ENCODE measurements at places on chromosomes 4 and X.

DNA sequence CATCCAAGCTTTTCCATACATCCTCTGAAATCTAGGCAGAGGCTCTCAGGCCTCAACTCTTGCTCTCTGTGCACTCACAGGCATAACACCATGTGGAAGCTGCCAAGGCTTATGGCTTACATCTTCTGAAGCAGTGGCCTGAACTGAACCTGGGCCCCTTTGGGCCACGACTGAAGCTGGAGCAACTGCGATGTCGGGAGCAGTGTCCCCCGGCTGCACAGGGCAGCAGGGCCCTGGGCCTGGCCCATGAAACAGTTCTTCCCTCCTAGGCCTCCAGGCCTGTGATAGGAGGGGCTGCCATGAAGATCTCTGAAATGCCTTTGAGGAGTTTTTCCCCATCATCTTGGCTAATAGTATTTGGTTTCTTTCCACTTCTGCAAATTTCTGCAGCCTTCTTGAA is 39.2 kb downstream of the PRRG1 start:
- DNase-seq, result no peak

- DNase-seq, result no peak
Measured at GRCh38 chr4:19883841-19884240, 367.9 kb upstream of the SLIT2 start.

GRCh38 chrX:55523356-55523755 is 33.7 kb upstream of the USP51 start:
- no peak for DNase-seq

- no peak for DNase-seq
Measured at GRCh38 chr4:72286185-72286584, 254.4 kb downstream of the NPFFR2 start.

- no peak for DNase-seq
Measured at GRCh38 chrX:5086388-5086787, 1142.3 kb downstream of the NLGN4X start.

DNA sequence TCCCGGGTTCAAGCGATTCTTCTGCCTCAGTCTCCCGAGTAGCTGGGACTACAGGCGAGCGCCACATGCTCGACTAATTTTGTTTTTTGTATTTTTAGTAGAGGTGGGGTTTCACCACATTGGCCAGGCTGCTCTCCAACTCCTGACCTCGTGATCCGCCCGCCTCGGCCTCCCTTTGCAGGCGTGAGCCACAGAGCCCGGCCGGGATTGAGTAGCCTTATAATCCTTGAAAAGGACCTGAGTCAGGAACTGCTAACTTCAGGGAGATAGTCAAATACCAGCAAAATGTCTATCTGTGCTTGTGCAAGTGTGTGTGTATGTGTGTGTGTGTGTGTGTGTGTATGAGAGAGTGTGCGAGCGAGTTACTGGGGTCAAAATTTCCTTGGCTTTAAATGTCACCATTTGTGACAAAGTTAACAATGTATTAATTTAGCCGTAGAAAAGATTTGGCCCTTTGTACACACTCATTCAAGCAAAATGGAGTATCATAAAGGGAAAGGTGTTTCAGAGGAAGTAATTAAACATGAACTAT is 1.8 kb upstream of the KDM6A start:
- DNase-seq, result no peak

DNA sequence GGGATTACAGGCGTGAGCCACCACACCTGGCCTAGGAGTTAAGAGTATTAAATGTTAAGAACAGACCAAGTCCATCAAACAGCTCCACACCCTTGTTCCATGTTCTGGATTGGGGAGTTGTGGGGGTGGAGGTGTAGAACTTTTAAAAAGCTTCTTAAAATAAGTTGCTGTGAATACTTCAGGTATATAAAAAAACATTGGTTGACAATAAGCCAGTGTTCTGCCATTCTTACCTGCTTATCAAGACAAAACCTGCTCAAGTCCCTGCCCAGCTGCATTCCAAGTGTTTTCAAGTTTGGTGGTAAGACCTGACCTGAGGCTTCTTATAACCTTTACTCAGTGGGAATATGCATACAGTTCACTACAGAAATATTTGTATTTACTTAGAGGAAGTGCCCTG is 6.4 kb downstream of the RBM3 start:
- no peak for DNase-seq

GRCh38 chr4:8702516-8703400 is 110.2 kb downstream of the CPZ start:
- DNase-seq, result no peak

DNA sequence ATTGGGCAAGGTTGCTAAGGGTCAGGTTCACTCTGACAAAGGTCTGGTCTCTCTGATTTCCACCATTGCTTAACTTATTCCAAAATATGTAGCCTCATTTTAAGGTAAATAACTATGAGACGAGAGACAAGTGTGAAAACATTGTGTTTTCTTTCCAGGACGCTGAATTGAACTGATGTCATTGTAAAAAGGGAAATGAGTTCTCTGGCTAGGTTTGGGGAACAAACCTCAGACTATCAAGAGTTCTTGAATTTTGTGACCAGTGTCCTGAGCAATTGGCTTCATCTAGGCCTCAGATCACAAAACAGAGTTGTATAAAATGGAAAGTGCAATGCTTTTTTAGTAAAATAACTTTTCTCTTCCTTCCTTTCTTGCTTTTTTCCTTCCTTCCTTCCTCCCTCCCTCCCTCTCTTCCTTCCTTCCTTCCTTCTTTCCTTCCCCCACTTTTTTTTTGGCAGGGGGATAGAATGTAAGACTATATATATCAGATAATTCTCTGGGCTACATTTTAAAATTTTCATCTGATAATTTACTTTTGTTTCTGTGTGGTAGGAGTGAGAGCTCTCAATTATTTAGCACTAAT is 30.8 kb upstream of the CXCL8 start:
- no peak for DNase-seq

DNA sequence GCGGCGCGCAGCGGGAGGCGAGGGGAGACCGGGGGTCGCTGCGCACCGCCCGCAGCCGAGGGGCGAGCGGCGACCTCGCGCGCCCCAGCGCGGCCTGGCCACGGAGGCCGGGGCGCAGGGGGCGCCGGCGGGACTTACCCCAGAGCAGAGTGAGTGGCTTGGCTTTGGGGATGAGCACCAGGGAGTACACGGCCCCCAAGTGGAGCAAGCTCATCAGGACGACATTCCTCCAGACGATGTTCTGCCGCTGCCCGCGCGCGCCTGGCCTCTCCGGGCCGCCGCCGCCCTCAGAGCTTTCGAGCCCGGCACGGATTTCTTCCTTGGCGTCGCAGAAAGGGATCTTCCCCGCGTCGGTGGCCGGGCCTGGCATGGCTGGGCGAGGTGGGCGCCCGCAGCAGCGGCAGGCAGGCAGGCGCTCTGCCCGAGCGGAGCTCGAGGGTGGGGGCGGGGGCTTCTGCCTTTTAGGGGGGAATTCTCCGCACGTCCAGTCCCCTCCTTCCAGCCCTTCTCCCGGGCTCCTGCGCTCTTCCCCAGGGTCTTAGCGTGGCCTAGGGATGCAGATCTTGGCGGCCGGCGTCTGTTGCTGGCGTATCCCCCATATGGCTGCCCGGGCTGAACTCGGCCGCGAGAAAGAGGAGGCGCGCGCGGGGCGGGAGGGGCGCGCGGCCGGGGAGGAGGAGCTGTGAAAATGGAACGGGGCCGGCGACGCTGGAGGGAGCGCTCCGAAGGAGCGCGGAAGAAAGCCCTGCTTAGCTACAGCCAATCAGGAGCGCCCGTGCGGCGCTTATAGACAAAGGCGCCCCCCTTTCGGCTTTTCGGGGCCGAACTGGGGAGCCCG is at the start of gene SCD5:
Gene SCD5 (minus strand): TSS at position 629 of the 838 bp plus-strand sequence. CDS start 259 bp downstream, at position 370.
- peak; percentile 44 for DNase-seq

DNA sequence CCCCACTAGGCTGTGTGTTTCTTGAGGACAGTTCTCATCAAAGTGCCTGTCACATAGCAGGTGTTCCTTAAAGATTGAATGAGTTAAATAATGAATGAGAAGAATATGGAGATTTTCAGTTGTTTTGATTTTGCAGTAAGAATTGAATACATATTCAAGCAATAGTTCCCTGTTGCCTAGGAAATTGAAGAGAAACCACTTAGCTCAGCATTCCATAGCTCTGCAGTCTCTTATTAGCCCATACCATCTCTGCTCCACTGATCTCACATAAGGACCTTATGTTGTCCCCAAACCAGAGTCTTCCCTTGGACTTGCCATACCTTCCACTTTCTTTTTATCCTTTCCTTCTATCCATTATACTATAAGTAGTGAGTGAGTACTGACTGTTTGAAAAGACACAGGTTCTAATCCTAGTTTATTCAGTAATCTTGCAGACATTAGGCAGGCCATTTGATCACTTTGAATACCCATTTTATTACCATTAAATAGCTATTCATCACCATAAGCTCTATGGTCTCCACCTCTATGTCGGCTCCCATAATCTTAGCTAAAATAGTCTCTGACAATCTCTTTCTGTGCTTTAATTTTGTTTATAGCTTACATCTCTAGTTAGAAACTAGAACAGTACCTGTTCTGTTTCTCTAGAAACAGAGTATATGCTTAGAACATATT is 1059.6 kb upstream of the SLIT2 start:
- no peak for DNase-seq

GRCh38 chr4:25667931-25668557 is 12.4 kb downstream of the SLC34A2 start:
- DNase-seq, result no peak

- DNase-seq, result no peak
Measured at GRCh38 chrX:43557792-43558191, 98.3 kb upstream of the MAOA start.

DNA sequence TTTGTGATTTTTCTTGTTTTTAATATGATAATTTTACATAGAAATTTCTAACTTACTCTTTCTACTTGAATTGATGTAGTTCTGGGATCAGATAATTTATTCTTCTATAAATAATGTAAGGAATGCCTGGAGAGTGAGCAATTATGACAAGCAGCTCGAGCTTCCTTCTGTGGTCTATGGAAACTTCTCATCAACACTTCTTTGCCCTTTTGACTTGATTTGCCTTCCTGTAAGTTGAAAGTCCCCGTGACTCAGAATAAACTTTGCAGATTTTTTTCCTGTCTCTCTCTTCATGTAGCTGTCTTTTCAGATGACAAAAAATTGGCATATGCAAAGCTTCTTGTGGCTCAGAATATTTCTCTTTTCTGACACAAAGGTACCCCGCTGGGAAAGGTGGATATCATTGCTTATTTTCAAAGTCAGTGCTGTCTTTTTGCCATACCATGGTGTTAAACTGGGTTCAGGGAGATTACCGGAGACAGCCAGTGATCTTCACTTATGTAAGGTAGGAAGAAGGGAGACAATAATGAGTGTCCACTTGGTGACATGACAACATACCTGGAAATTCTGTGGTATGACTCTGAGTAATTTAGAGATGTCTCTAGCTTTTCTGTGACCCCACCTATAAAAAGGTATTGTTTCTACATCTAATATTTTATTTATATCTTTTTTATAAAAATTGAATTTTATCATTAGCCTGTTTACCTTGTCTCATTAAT is 278.6 kb upstream of the GNPDA2 start:
- no peak for DNase-seq

DNA sequence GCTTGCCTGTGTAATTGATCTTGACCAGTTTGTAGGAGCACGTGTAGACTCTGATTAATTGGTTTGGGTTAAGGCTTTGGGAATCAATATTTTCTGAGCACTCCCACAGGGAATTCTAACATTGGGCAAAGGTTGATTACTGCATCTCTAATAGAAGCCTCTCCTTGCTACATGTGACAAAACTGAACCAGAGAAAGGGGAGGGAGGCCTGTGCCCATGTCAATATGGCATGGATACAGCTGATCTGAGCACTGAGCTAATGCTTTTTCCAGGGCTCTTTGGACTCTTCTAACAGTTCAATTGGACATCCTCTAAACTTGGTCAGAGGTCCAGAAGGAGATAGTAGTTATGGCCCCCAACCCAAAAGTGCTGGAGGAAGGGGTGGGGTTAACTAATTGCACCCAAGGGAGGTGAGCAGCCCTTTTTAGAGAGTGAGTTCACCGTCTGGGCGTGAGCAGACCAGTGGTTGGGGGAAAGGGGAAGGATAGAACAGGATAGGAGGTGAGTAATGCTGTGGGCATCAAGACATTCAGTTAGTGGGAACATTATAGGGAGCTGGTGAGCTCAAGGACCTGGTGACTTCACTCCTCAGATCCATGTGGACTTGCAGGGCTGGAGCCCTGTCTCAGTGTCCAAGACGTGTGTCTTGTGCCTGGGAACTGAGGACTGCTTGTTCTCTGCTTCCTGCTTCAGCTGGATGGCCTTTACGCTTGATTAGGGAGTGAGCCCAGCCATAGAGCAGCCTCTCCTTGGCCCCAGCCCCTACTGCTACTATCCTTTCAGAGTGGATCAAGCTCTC is 22.8 kb downstream of the MSN start:
- DNase-seq, result no peak

DNA sequence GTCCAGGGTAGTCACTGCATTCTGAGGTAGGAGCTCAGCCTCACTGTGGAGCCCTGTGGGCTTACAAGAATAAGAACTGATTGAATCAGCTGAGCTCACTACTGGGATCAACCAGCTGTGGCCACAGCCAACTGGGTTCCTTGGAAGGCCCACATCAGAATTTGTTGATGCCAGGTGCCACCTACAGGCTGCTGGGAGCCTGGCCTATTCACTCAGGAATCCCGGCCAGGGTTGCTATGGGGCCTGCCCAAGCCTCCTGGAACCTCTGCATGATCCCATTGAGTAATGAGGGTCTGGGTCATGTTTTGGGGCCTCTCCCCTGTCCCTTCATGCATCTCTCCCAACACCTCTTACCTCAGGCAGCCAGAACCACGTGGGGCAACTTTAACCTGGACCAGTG is 53.9 kb upstream of the KIAA1210 start:
- DNase-seq, result no peak

- no peak for DNase-seq
Measured at GRCh38 chr4:39715788-39716187, 17.9 kb downstream of the UBE2K start.

DNA sequence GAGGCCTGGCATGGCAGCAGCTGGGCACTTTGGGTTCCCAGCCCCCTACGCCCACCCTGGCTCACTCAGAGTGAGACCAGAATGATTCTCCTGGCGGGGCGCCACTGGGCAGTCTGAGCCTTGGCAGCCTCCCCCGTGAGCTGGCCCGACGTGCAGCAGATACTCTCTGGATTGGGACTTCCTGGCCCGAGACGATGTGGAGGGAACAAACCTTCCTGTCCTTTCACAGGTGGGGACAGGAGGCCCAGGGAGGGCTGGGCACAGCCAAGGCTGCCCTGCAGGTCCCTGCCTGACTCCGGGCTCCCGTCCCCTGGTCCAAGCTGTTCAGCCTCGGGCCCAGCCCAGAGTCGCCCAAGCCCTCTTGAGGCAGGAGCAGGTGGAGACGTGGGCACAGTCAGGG is 17.9 kb upstream of the ADD1 start:
- no peak for DNase-seq

GRCh38 chr4:89929425-89930159 is 34.9 kb downstream of the MMRN1 start:
- DNase-seq, result no peak

Measured in NCI-H1417 treated with DMSO at 0.1 percent for 48 hours (cell line).